ENCODE measurements at places on chromosomes 2 and 18.

- DNase-seq: no peak
Observed at GRCh38 chr2:61660511-61661388, 122.6 kb upstream of the XPO1 start.

GRCh38 chr18:63534615-63535014 lies 7.6 kb upstream of the SERPINB12 start:
- DNase-seq: no peak

GRCh38 chr2:120885749-120886148 lies 150.1 kb downstream of the GLI2 start:
- DNase-seq: no peak

DNA sequence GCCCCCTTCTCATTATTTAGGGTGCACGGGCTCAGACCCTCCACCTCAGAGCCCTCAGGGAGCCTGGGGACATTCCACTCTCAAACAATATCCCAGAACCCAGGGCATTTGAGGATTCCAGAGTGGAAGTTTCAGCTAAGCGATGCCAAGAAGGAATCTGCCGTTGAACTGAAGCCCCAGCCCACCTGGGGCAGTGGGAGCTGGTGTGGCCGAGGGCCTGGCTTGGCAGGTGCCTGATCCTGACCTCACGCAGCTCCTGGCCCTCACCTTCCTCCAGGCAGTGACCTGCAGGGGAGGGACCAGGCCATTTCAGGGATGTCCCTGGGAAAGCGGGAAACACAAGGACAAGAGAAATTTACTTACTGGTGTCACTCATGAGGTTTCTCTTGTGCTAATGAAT lies 58.2 kb downstream of the ACKR3 start:
- no peak for DNase-seq

Measured in 8988T (cell line).